Activated naive CD4-positive, alpha-beta T cell treated with anti-CD3 and anti-CD28 coated beads, Interleukin-2, amount 10 ng/mL, durations not matched to agents 5 hours and 36 hours (primary cell): ENCODE measurements at places on chromosomes 1 and 21. TPM values are rescaled to one million over a fixed set of nuclear protein-coding genes. Genes with fewer than 3 reads are reported as not detected.

Gene CTNNBIP1
- 11.5 TPM for total RNA-seq

Gene NBPF20
- total RNA-seq, result 1.3 TPM

Gene HMCN1
- under 0.01 TPM for total RNA-seq

Gene RNU1-4
- 1,658 TPM for total RNA-seq

Gene ABCG1
- 14.0 TPM for total RNA-seq

Gene DR1
- 89.9 TPM for total RNA-seq

Gene HSPA6
- total RNA-seq, result 0.12 TPM

Gene SELENBP1
- not detected for total RNA-seq

Gene KCNJ9
- not detected for total RNA-seq

Gene TMEM81
- 2.6 TPM for total RNA-seq

Gene OR2T2
- not detected for total RNA-seq

Gene GJA9
- total RNA-seq, result not detected

Gene BCL2L15
- total RNA-seq, result 3.7 TPM

Gene LCE1F
- total RNA-seq, result not detected
